ENCODE measurements at places on chromosomes 12 and 14. TPM values are rescaled to one million over a fixed set of nuclear protein-coding genes. Genes with fewer than 3 reads are reported as not detected.

Gene MDGA2
- not detected for total RNA-seq

Gene POU6F1
- 8.6 TPM for total RNA-seq

- no peak for DNase-seq
Measured at GRCh38 chr14:51962711-51963110, 26.6 kb upstream of the RTRAF start.

DNA sequence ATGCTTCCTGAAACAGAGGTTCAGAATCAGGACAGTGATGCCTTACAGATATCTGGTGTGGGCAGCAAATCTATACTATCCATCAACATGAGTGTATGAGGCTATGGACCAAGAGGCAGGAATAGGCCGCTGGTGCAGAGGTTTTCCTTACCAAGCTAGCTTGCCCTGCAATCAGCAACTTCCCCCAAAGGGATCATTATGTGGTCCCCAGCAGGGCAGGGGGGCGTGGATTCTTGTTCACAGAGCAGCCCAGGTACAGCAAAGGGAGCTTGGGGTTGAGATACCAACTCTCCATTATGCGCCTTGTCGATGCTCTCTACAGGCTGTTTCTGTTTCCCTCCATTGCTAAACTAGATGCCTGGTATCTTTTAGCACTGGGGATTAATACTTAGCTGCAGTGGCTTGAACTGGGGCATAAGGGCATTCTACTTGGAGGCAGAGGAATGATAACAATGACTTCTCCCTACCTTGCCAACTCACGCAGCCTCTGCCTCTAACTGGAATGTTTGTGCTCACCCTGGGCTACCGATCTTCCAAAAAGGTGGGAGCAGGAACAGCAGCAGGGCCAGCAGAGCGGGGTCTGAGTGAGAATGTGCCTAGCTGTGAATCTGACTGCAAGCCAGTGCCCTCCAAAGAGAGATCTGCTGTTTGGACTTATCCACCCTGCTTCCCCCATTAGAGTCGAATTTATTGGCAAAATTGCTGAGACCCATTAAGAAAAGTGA is 10.3 kb upstream of the KRT1 start:
- no peak for DNase-seq

DNA sequence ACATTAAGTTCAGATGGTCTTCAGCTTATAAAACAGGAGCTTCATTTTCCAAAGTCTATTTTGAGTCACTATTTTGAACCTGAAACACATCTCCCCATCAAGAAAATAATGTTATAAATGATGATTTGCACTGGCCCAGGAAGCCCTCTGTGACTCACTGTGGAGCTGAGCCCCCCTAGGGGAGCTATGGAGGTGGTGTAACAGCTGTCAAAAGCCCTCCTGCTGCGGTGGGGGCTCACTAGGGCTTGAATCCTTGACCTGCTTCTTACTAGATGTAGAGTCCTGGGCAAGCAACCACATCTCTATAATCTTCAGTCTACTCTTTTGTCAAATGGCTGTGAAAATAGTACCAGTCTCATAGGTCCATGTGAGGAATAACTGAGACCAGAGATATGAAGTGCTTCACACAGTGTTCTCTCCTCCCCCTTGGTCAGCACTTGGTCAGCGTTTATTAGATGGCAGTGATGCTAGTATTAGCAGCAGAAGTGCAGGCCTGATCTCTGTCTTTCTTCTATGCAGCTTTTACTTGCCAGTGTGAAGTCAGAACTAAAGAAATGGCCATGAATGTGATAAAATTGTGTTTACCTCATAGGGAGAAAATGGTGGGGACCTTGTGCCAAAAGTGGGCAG is 83.4 kb downstream of the RTN1 start:
- DNase-seq = no peak

Gene KLRF1
- 0.24 TPM for total RNA-seq

Gene RHEBL1
- total RNA-seq = 0.41 TPM

GRCh38 chr14:71438684-71439083 is 493.5 kb upstream of the RGS6 start:
- DNase-seq = no peak

DNA sequence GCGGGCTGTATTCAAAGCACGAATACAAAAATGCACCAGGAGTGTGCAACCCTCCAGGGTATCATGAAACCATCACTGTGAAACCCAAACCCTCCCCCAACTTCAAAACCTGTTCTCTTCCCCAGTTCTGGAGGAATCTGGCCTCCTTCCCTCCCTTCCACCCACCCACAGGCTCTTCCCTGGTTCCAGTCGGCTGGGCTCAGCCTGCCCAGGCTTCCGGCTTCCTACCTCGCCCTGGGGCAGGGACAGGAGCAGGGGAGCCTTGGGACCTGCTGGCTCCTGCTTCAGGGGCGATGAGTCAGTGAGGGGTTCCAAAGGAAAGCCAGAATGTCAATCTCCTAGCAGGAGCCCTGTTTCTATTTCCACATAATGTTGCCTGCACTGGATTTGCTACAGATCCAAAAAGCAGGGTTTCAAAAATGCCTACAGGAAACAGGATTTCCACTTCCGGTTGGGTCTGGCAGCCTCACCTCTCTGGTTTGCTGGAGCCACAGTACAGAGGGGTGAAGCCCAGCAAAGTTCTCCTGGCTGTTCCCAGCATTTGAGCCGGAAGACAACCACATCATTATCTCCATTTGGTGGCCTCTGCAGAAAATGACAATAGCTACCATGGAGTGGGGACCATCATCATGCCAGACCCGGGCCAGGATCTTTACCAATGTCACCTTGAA is 278.3 kb downstream of the DPF3 start:
- no peak for DNase-seq

- DNase-seq = no peak
Measured at GRCh38 chr12:80636832-80637231, 70.6 kb upstream of the MYF6 start.

DNA sequence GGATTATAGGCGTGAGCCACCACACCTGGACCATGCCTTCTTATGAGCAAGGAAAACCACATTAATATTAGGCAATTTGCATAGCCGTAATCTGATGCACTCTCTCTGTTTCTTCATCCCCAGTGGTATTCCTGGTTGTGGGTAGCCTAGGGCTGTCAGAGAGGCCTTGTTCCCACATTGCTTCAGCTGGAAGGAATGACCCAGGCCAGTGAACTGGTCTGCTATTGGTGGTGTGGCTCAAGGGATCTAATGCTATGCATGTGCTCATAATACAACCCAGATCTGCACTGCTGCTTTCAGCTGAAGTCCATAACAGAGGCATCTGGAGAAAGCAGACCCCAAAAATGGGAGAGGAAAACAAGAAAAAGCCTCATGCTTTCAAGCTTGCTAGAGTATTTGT is 33.1 kb upstream of the G2E3 start:
- no peak for DNase-seq

Gene GDF3
- total RNA-seq = not detected

DNA sequence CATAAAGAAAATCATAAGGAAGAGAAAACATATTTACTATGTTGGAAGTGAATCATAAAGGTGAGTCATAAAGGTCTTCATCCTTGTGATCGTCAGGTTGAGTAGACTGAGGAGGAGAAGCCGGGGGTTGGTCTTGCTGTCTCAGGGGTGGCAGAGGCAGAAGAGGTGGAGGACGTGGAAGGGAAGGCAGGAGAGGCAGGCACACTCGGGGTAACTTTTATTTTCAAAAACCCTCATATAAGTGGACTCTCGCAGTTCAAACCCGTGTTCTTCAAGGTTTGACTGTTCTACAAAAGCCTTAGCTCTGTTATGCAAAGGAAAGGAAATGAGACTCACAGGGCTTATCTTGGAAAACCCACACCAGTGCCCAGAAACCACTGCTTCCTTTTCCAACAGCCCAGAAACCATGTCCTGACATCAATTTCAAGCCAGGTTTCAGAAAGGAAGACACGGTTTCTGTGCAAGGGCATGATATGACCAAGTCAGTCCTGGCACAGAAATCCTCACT is 14.0 kb downstream of the SMCO2 start:
- no peak for DNase-seq

Gene CLEC4A
- 1.2 TPM for total RNA-seq

Gene FBXL14
- 6.2 TPM for total RNA-seq

- DNase-seq = no peak
Measured at GRCh38 chr12:92136026-92136730, 9.5 kb downstream of the BTG1 start.

Gene CDKN3
- total RNA-seq = 4.7 TPM

Gene KRT71
- not detected for total RNA-seq

- DNase-seq = no peak
Measured at GRCh38 chr14:26330982-26331381, 266.9 kb downstream of the NOVA1 start.

Gene SLC22A17
- total RNA-seq = 10.1 TPM

DNA sequence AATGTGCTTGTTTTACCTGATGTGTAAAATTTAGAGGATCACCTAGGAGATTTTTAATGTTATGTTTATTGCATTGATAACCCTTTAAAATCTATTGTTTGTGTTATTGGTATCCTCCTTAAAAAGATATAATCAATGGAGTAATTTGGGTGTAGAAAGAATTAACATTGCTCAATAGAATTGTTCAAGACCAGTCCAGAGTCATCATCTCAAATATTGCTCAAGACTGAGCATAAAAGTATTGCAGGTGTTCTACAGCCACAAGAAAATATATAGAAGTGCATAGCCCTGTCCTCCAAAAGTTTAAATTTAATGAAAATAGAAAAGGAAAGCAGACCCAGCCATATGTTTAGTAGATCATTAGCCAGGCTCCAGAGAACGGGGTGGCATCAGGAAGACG is 102.5 kb upstream of the ARID2 start:
- DNase-seq = no peak

DNA sequence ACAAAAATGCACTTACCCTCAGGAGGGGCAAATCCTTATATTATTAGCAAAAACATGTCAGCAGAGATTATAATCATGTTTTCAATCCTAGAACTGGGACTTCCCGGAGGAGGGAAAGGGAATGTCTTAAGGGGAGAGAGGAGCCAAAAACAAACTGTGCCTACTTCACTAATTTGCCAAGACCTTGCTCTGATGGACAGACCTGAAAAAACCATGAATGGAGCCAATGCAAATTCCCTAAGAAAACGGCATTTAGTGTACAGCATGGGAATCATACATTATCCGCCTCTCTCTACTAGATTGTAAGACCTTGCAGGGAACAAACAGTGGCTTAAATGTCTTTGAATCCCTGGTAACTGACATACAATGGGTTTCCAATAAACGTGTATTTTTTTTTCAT is 70.4 kb downstream of the NTN4 start:
- DNase-seq = no peak

DNA sequence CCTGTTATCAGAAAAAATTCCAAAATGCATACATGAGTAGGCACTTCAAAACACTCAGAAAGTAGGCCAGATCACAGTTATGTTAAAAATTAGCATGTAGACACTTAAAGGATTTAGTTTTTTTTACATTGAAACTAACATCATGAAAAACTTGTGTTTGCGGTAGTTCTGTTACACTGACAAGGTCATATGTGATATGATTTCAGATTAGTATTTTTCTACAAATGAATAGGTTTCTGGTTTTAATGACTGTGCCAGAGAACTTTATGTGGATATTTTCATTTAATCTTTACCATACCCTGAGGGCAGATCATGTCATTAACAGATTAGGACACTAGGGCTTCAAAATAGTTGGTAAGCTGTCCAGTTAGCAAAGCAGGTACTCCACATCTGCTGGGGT is 20.7 kb downstream of the YARS2 start:
- no peak for DNase-seq

- peak; percentile 81 for DNase-seq
Measured at GRCh38 chr14:60734465-60735242, at the start of gene MNAT1. MNAT1 (plus strand) TSS chr14:60734761; CDS start chr14:60734863, 102 bp downstream.

- DNase-seq = peak; percentile 70
Measured at GRCh38 chr12:99059824-99060511, 414.9 kb downstream of the APAF1 start.

- no peak for DNase-seq
Measured at GRCh38 chr12:109765446-109765810, 51.8 kb downstream of the FAM222A start.

Gene KITLG
- 11.1 TPM for total RNA-seq

DNA sequence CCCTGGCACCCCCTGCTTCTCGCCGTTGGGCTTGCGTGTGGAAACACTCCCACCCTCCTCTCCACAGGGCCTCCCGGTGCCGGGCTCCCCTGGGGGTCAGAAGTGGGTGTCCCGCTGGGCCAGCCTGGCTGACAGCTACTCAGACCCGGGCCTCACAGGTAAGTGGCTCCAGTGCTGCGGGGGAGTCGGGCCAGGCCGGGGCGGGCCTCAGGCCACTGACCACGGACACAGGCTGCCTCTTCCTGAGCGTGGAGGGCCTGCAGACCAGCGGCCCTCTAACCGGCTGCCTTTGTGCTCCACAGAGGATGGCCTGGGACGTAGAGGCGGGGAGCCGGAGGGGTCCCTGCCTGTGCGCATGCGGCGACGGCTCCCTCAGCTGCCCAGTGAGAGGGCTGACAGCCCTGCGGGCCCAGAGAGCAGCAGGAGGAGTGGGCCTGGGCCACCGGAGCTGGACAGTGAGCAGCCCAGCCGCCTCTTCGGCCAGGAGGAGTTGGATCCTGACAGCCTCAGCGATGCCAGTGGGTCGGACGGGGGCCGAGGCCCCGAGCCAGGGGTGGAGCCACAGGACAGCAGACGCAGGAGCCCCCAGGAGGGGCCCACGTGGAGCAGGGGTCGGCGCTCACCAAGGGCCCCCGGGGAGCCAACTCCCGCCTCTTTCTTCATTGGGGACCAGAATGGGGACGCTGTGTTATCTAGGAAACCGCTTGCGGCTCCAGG is 21.1 kb downstream of the CEP170B start:
- DNase-seq = peak; percentile 65

Gene A2ML1
- not detected for total RNA-seq

Gene TAS2R43
- total RNA-seq = not detected

DNA sequence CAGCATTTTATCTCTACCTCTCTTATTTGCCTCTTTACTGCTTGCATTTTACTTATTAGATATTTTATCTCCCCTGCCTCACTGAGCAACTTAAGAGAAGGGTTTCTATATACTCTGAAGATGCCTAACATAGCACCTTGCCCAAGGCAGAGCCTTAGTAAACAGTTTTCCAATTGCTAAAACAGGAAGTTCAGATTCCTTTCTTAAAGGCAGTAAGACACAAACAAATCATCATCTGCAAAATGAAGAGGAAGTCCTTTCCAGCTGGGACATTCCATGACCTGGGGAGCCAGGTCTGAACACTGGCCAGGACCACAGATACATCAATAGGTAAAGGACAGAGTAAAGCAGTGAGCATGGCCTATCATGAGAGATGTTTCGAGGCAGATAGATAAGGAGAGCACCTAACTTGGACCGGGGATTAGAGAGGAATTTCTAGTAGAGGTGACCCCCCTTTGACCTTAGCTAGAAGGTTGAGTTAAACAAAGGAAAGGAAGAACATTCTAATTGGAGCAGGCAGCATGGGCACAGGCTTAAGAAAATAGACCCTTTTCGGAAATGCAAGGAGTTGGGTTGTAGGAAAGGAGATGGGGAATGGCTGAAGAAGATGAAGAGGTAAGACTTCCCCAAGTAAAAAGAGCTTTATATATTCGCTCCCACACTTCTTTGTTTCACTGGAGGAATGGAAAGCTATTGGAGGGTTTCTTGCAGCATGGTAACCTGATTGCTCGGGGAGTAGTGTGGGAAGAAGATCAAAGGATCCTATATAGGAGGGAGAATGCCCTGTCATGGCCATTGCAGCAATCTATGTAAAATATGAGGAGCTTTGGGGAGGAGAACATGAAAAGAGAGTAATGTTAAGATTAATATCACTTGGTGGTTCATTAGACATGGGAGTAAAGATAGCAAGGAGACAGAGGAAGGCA is 94.8 kb downstream of the PHLDA1 start:
- DNase-seq = no peak

GRCh38 chr14:81342850-81343580 is 57.1 kb downstream of the STON2 start:
- no peak for DNase-seq

All from Right ventricle myocardium inferior (tissue), 1 donor.